ENCODE measurements at places on chromosomes 1 and 21.
A peak's percentile ranks its signal among the peaks of the same experiment; 100 is the strongest.

DNA sequence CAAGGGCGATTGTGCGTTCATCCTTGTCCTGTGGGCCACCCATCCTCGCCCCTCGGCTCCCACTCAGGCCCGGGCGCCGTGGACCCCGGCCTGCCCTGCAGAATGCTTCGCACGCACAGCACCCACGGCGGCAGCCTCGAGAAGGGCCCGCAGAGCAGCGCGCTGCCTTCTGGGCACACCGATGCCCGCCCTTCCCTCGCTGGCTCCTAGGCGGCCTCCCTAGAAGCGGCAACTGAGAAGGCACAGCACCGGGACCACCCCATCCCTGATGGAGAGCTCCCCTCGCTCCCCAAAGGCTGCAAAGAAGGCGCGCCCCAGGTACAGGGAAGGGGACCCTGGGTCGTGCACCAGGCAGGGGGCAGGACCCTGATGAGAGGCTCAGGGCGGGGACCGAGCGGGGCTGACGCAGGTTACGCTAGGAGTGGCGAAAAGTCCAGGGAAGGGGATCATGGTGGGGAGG lies 971 bp downstream of the CAPZB start:
- no peak for DNase-seq

DNA sequence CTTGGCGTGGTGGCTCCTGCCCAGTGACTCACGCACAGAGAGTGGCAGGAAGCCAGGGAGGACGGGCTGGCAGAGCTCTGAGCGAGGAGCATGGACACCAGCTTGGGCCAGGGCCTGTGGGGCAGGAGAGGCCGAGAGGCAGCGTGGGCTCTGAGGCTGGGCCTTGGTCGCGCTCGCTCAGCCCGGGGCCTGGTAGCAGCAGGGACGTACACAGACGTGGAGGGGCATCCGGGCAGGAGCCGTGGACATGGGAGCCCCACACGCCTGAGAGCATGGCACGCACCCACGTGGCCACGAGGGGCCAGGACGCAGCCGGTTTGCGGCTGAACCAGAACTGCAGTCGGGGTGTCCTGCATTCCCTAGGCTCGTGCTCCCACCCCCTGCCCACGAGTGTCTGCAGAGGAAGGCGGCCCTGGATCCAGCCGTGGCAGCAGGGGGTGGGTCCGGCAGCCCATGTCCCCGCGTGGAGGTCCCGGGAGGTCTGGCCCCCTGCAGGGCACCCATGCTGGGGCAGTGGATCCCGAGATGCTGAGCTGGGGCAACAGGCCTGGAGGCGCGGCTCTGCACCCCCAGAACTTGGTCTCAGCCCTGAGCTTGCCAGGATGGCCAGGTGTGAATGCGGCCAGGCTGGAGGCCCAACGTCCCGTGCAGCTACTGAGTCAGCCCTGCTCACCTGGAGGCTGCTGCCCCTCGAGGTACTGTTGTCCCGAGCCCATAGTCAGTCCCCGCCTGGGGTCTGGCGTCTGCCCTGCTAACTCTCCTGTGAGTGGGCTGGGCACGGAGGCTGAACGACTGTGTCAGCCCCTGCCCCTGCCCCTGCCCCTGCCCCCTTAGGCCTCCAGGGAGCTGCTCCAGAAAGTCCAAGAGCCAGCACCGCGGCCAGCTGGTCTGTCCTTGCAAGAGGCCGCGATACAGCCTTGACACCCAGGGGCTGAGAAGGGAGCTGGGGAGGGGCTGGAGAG lies 61.6 kb downstream of the SLX9 start:
- DNase-seq = peak; percentile 62

GRCh38 chr1:53448241-53448841 lies 10.9 kb upstream of the DMRTB1 start:
- no peak for DNase-seq

DNA sequence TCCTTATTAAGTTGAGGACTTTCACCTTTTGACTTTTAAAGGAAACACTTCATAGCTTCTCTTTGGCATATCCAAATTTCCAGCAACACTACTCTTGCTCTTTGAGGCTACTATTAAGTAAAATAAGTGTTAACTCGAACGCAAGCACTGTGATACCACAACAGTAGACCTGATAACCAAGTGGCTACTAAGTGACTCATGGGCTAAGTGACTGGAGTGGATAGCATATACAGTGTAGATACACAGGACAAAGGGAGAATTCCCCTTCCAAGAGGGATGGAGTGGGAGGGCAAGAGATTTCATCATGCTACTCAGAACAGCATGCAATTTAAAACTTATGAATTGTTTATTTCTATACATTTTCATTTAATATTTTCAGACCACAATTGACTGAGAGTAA lies 9.8 kb upstream of the KCNA3 start:
- DNase-seq = no peak

- no peak for DNase-seq
Measured at GRCh38 chr1:229928767-229929166, 138.3 kb upstream of the GALNT2 start.

- no peak for DNase-seq
Measured at GRCh38 chr1:215064327-215064726, 18.2 kb upstream of the KCNK2 start.

DNA sequence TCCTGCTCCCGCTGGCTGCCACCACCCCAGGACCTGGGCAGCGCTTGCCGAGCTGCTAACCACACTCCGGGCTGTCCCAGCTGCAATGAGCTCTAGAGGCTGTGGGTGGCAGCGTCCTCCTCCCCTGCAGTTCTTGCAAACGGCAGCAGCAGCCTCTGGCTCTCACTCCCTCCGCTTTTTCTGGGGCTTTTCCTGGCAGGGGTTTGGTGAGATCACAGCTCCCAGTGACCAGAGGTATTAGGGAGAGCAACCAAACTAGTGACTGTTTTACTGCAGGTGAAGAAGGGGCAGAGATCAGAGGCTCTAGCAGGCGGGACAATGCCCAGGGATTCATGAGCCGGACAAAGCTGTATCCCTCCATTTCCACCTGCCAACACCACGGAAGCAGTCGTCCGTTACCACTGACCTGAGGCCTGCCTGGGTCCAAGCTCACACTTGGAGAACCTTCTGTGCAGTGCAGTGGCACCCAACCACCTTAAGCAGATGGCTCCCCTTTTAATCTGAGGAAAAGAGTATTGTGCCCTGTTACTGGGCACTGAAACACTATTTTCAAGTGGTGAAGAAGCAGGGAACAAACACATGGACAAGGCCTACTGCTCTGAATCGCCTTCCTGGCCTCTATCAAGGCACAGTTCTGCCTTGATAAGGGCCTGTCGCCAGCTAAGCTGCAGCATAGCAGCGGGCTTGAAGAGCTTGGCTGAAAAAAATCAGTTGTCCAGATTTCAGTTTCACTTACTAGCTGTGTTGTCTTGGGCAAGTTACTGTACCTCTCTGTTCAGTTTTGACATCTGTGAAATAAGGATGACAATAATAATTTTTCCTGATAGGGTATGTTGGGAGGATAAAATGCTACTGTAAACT lies at the start of gene F5:
Gene F5 (minus strand): TSS at position 87 of the 861 bp plus-strand sequence. CDS start 95 bp downstream, outside the sequence.
- DNase-seq = peak; percentile 74

GRCh38 chr1:66951513-66951912 lies 26.7 kb downstream of the MIER1 start:
- DNase-seq = no peak

DNA sequence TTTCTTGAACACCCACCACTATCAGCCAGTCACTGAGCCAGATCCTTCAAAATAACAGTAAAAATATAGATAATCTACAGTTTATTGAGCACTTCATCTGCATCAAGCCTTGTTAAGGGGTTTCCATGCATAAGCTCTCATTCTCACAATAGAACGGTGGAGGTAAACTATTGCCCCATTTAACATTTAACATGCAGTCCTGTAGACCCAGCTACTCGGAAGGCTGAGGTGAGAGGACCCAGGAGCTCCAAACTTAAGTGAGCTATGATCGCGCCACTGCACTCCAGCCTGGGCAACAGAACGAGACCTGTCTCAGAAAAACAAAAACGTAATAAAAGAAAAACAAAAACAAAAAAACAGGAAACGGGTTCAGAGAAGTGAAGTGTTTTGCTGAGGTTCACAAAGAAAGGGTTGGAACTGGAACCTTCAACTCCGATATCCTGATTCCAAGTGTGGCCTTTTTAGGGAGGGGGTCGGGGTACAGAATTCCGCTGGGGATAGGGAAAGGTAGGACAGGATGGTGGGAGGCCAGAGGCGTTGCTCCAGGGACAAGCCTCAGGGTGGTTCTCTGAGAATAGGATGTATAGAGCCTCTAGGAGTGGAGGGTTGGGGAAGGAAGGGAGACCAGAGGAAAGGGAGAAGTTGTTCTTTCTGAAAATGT lies 11.6 kb upstream of the SESN2 start:
- no peak for DNase-seq

DNA sequence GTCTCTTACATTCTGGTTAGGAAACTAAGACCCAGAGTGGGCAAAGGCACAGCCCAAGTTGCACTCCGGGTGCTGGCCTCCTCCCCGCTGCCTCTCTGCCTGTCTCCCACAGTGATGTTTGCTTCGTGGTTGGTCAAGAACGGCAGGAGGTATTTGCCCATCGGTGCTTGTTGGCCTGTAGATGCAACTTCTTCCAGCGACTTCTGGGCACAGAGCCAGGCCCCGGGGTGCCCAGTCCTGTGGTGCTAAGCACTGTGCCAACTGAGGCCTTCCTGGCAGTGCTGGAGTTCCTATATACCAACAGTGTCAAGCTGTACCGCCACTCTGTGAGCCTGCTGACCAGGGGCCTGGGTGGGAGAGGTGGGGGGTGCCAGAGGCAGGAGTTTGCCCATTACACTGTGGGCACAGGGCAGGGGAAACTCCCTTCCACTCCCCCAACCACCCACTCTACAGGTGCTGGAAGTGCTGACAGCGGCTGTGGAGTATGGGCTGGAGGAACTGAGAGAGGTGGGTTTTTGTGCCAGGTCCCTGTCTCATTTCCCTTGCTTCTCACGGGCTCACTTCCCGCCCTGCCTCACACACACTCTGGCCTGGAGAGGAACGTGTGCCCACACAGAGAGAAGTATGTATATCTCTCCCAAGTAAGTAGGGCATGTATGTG lies 1.9 kb downstream of the BTBD19 start:
- DNase-seq = peak; percentile 63

DNA sequence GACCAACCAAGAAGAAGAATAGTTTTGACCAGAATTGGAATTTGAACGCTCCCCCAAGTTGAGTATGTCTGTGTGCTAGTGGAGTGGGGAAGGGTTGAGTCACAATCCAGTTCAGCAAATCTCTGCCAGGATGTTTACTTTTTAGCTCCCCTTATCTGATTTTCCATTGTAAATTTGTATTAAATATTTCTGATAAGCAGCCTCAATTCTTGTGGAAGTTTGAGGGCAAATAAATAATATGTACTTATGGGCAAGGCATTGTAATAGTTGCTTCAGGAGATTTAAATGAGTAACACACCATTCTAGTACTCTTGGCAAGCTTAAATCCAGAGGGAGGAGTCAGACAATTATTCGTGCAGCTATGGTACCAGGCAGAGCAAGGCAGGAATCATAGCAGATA lies 14.4 kb downstream of the CXADR start:
- no peak for DNase-seq

GRCh38 chr1:2632561-2633361 lies at the start of gene MMEL1:
Gene MMEL1, minus strand, starts transcription at chr1:2633016. Its CDS starts 3,532 bp downstream, at chr1:2629484.
- DNase-seq = no peak

- no peak for DNase-seq
Measured at GRCh38 chr1:37821481-37821880, 13.5 kb upstream of the YRDC start.

GRCh38 chr21:36591326-36591970 lies 107.5 kb upstream of the SIM2 start:
- DNase-seq = no peak

GRCh38 chr1:66598670-66599069 lies 64.7 kb downstream of the SGIP1 start:
- DNase-seq = no peak

- no peak for DNase-seq
Measured at GRCh38 chr1:51285055-51285454, 45.3 kb downstream of the TTC39A start.

DNA sequence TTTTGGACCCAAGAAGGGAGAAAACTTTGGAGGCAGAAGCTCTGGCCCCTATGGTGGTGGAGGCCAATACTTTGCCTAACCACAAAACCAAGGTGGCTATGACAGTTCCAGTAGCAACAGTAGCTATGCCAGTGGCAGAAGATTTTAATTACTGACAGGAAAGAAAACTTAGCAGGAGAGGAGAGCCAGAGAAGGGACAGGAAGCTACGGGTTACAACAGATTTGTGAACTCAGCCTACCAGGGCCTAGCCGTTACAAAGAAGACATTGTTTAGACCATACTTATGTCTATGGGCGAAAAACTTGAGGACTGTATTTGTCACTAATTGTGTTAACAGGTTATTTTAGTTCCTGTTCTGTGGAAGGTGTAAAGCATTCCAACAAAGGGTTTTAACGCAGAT lies 10.4 kb upstream of the ACOT11 start:
- no peak for DNase-seq

- DNase-seq = no peak
Measured at GRCh38 chr21:38898422-38899096, 92.8 kb downstream of the ETS2 start.

GRCh38 chr1:5793516-5793915 lies 198.7 kb downstream of the NPHP4 start:
- DNase-seq = no peak

GRCh38 chr1:99601709-99602403 lies 44.1 kb upstream of the PALMD start:
- no peak for DNase-seq

GRCh38 chr1:15578921-15579682 lies 5.7 kb downstream of the AGMAT start:
- DNase-seq = no peak

DNA sequence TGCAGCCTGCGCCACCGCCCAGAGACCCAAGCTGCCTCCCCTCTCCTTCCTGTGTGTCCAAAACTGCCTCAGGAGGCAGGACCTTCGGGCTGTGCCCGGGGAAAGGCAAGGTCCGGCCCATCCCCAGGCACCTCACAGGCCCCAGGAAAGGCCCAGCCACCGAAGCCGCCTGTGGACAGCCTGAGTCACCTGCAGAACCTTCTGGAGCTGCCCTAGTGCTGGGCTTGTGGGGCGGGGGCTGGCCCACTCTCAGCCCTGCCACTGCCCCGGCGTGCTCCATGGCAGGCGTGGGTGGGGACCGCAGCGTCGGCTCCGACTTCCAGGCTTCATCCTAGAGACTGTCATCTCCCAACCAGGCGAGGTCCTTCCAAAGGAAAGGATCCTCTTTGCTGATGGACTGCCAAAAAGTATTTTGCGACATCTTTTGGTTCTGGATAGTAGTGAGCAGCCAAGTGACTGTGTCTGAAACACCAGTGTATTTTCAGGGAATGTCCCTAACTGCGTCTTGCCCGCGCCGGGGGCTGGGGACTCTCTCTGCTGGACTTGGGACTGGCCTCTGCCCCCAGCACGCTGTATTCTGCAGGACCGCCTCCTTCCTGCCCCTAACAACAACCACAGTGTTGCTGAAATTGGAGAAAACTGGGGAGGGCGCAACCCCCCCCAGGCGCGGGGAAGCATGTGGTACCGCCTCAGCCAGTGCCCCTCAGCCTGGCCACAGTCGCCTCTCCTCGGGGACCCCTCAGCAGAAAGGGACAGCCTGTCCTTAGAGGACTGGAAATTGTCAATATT lies 19.0 kb upstream of the CCDC27 start:
- no peak for DNase-seq

Measured in left ventricle myocardium inferior (tissue), 1 donor.